Liver (tissue), 10 donors: ENCODE measurements at places on chromosomes 13 and 19. TPM values are rescaled to one million over a fixed set of nuclear protein-coding genes. Genes with fewer than 3 reads are reported as not detected.

- DNase-seq, result no peak
These were observed 33.2 kb downstream of the KCTD12 start for GRCh38 chr13:76852986-76853385.

DNA sequence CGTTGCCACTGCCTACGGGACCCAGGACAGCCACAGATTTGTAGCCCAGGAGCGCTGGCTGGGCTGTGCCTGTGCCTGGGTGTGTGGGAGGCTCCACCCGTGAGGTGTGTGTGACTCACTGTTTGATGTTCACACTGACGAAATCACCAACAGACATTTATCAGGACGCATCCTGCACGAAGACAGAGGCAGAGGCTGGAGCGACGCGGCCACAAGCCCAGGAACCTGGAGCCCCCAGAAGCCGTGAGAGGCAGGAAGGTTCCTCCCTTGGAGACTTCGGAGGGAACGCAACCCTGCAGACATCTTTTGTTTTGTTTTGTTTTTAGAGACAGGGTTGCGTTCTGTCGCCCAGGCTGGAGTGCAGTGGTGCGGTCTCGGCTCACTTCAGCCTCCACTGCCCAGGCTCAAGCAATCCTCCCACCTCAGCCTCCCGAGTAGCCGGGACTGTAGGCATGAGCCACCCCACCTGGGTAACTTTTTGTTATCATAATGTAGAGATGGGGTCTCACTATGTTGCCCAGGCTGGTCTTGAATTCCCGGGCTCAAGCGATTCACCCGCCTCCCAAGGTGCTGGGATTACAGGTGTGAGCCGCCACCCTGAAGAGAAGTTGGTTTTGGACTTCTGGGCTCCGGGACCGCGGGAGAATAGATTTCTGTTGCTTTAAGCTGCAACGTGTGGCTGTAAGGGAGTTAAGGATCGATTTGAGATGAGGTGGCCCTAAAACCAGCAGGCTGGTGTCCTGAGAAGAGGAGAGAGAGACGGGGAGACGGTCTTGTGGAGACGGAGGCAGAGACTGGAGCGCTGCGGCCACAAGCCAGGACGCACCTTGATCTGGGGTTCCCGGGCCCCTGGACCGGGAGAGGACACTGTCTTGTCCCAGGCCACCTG, 24.9 kb upstream of the WDR18 start:
- DNase-seq, result no peak

DNA sequence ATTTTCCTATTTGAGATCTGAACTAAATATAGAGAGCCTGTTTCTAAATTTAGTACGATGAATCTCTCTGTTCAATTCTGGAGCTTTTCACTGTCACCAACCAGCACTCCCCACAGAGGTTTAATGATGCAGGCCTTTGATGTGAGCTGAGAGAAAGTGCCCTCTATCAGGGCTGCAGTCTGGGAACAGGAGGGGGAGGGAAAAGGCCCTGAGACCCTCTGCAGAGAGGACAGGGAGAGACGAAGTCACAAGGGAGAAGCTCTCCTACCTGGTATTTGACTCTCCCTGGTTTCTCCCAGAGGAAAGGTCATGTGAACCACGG, 206.8 kb upstream of the SOX1 start:
- DNase-seq, result no peak

GRCh38 chr13:33180122-33180804, 105.3 kb downstream of the STARD13 start:
- no peak for DNase-seq

DNA sequence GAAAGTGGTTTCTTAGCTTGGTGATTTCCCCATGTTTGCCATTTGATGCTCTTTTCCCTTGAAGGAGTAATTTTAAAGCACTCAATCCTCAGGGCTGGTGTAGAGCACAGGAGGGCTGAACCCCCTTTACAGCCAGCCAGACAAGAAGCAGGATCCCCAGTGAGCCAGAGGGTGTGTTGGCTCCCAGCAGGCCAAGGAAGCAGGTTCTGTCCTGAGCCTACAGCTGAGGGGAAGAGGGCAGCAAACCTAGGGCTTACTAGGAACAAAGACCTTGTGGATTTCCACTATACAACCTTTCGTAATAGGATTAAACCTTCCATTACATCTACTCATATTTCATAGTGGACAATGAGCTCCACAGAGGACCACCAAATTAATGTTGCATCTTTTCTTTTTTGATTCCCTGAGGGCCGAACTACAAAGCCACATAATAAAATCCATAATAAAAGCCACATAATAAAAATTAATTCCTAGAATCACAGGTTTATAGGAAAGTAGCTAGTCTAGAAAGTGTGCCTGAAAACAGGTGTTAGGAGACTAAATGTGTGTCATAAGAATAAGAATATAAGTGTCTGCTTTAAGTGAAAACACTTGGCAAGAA, 300.2 kb downstream of the DCLK1 start:
- no peak for DNase-seq

GRCh38 chr19:13066226-13066625, 36.4 kb downstream of the LYL1 start:
- DNase-seq, result no peak

GRCh38 chr19:37505958-37506386, 767 bp upstream of the ZNF793 start:
- no peak for DNase-seq

DNA sequence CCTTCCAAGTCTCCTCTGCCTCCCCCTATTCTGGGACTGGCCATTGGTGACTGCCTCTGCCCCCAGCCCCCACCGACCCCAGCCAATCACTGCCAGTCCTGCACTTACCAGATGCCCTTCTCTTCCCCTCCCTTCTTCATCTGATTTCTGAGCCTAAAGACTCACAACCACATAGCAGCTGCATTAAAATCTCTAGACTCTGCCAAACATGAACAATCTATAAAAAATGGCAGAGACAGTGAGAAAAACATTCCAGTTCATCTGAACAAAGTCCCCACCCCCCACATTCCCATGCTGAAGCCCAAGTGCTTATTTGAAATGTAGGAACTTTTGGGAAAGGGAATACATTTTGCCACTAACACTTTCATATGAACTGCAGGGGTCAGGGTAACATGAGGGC, 60.8 kb downstream of the KCTD12 start:
- no peak for DNase-seq

GRCh38 chr19:22610121-22610520, 24.0 kb upstream of the ZNF492 start:
- DNase-seq, result no peak

DNA sequence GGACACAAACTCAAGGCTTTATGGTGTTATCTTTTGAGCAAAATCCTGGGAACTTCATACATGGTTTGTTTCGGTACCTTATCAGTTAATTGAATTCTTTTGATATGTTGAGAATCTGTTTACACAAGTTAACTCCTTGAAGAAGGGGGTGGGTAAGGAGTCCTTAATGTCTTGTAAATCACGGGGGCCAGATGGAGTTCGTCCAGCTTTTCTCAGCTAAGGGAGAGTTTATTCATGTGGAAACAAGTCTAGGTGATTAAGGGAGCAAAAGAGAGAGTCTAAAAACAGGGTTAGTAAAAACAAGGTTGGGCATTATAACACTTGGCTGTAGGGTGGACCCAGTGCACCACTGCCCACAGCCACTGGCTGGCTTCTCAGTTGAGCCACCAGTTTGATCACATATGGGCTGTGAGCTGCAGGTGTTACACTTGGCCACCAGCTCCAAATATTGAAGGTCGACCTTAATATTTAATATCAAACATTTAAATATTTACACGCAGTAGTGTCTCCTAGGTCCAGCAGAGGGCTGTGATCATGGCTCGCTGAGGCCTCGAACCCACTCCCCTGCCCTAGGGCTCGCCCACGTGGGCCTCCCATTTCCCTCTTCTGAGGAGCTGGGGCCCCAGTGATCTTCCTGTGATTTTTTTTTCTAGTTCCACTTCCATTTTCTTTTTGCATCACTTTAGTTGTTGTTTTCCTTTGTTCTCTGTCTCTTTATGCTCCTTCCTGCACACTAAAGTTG, 21.0 kb upstream of the ZNF43 start:
- no peak for DNase-seq

DNA sequence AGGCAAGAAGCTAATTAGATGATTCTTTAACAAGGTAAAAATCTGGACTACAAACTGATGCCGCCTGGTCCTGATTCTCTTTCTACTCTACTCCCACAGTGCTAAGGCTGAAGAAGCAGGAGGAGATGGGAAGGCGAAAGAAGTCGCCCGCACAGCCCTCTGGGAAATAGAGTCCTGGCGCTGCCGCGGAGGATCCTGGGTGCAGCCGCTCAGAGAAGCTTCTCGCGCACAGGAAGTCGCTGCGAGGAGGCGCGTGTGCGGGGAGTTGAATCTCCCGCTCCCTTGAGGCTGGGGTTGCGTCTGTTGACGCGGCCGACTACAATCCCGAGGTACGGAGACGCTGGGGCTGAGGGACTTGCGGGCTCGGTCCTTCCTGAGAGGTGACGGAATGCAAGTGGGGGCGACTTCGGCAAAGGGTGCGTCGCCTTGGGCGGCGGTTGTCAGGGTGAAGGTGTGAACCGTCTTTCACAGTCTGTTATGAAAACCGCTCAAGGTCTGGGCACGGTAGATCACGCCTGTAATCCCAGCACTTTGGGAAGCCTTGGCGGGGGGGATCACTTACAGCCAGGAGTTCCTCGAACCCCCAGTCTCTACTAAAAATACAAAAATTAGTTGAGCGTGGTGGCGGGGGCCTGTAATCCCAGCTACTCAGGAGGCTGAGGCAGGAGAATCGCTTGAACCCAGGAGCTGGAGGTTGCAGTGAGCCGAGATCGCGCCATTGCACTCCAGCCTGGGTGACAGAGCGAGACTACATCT, at the start of gene ZNF473:
Gene ZNF473, plus strand, starts transcription at position 212 of the 756 bp plus-strand sequence. CDS start 5,078 bp downstream, outside the sequence.
- peak; percentile 89 for DNase-seq

GRCh38 chr13:39039041-39039440, 785 bp downstream of the NHLRC3 start:
- DNase-seq, result no peak

- no peak for DNase-seq
These were observed 153.6 kb upstream of the GPR12 start for GRCh38 chr13:26914148-26914547.

GRCh38 chr13:41463838-41464602, 6.7 kb downstream of the RGCC start:
- DNase-seq, result peak; percentile 85

GRCh38 chr19:24054044-24054935, 32.7 kb upstream of the ZNF254 start:
- DNase-seq, result no peak

DNA sequence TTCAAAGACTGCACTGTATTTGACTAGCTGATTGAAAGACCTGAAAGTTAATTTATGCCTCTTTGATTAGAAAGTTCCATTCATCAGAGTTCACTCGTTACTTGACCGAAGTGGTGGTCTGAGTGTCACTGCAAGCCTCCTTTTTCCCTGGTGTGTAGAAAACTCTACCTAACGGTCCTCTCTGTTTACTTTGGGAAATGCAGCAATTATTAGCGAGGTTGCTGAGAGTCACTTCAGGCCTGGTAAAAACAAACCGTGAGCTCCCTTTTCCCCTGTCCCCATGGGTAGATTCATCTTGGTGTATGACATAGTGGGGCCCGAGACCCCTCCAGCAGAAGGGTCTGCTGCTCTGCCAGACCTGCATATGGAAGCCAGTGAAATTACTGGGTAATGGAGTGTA, 126.8 kb upstream of the RNF113B start:
- DNase-seq, result no peak

- DNase-seq, result no peak
These were observed 4.2 kb upstream of the JSRP1 start for GRCh38 chr19:2260341-2260805.

DNA sequence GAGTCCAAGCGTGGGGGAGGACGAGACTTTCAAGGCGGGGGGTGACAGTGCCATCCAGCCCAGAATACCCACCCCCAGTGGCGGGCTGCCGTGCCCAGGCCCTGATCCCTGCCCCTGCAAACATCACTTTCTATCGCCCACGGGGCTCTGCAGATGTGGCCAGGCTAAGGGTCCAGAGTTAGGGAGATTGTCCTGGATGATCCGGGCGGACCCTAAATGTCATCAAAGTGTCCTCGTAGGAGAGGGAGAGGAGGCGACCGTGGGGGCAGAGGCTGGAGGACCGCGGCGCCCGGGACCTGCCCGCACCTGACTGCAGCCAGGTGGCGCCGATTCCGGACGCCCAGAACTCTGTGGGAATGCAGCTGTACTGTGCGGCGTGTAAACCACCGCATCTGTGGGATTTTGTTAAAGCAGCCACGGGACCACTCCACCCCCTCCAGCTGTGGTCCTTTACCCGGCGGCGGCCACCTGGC, 32.4 kb downstream of the GJA3 start:
- DNase-seq, result no peak

DNA sequence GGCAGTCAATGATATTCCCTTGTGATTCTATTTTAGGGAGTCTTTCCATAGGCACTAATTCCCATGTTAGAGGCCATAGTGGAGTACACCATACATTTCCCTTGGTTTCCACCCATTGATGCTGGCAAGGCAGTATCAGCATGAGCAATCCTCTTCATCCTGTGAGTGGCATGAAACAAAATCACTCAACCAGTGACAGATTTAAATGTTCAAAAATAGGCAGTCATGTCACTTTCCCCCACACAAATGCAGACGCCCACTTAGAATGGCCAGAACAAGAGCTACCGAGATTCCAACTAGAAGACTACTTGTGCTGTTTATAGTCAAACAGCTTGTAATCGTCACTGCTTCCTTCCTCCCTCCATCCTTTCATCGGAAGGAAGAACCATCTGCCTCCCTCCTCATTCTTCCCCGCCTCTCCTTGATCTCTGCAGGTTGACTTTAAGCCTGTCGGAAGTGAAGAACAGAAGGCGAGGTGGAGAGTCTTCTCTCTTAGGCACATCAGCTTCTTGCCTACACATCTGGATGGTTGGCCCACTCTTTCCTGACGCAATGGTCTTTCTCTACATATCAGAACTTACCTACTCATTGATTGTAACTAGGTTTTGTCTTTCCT, 22.6 kb downstream of the RASL11A start:
- no peak for DNase-seq

- DNase-seq, result no peak
These were observed 21.4 kb upstream of the MICU2 start for GRCh38 chr13:21625366-21625765.

- no peak for DNase-seq
These were observed 1.9 kb upstream of the CRX start for GRCh38 chr19:47819858-47820257.

DNA sequence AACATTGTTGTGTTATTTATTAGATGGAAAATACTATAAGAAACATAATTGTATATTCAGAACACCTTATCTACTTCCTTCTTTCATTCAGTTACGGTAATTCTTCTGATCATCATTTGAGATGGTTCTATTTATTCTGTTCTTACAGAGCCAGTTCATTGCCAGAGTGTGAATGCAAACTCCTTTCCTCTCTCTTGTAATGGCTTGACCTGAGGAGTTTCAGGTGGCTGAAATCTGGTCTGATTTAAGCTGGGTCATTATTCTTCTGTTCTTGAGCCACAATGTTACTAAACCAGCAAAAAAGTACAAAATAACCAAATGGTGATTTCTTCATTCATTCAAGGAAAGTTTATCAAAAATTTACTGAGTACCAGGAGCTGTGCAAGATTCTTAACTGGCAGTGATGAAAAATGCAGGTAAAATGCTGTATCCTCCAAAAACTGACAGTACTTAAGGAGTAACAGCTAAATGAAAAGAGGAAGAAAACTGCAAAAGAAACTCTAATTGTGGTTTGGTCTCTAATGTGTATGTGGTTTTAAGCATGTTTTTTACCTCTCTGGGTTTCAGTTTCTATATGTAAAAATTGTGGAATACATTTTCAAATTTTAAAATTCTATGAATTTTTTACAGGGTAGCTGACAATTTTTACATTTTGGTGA, 182.4 kb upstream of the UFM1 start:
- no peak for DNase-seq

HSH2D gene
- 2.9 TPM for total RNA-seq

FFAR3 gene
- total RNA-seq, result 0.33 TPM

SOX1 gene
- total RNA-seq, result not detected

HSD17B14 gene
- 3.7 TPM for total RNA-seq

TNNI3 gene
- total RNA-seq, result not detected

CYP4F3 gene
- 58.4 TPM for total RNA-seq

TUBGCP3 gene
- total RNA-seq, result 31.0 TPM

MBD3L2 gene
- not detected for total RNA-seq

OR7A5 gene
- total RNA-seq, result not detected
